ENCODE measurements at places on chromosomes 16 and 17. TPM values are rescaled to one million over a fixed set of nuclear protein-coding genes. Genes with fewer than 3 reads are reported as not detected.

Gene C16orf96
- total RNA-seq: not detected

- peak overlapping the region; percentile 46 for H3K4me3 ChIP-seq
- DNase-seq: no peak
- peaks cover 13% of the 10 kb centered on the region for H3K36me3 ChIP-seq
- peak overlapping the region; percentile 62 for H3K27ac ChIP-seq
- peaks cover 6% of the 10 kb centered on the region for H3K27me3 ChIP-seq
- peaks cover 55% of the 10 kb centered on the region for H3K4me1 ChIP-seq
These were observed 3.8 kb downstream of the CIITA start for GRCh38 chr16:10880594-10881452.

DNA sequence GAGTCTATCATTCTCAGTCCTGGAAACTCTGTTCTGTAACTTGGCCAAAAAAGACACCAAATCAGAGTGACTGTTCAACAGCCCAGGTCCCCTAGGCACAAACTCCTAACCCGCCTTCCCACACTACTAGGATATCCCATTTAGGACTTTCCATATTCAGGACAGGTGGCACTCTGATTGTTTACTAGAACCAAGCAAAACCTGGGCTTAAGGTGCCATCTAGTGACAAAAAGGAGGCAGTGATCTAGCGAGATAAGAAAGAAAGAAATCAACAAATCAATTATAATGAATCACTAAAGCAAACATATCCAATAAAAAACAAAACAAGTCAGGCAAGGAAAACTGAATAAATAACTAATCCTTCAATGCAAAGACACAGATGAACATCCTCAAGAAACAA lies 203.9 kb downstream of the CEP112 start:
- no peak overlapping the region for H3K4me3 ChIP-seq
- H3K27me3 ChIP-seq: peaks cover 3% of the 10 kb centered on the region
- H3K27ac ChIP-seq: no peak overlapping the region
- no peaks in the 10 kb centered on the region for H3K4me1 ChIP-seq

- no peak overlapping the region for H3K4me3 ChIP-seq
- no peak overlapping the region for H3K27ac ChIP-seq
- peaks cover 32% of the 10 kb centered on the region for H3K4me1 ChIP-seq
These were observed 5.7 kb downstream of the SMARCD2 start for GRCh38 chr17:63836811-63837210.

- H3K4me1 ChIP-seq: peaks cover 12% of the 10 kb centered on the region
- H3K36me3 ChIP-seq: no peaks in the 10 kb centered on the region
- no peak for DNase-seq
- H3K27me3 ChIP-seq: peaks cover 9% of the 10 kb centered on the region
- no peak overlapping the region for H3K4me3 ChIP-seq
- H3K27ac ChIP-seq: no peak overlapping the region
These were observed 3.4 kb upstream of the TM4SF5 start for GRCh38 chr17:4768298-4768697.

GRCh38 chr16:46519063-46519462 lies 102.1 kb downstream of the SHCBP1 start:
- DNase-seq: no peak
- H3K36me3 ChIP-seq: no peaks in the 10 kb centered on the region
- H3K27ac ChIP-seq: no peak overlapping the region
- no peaks in the 10 kb centered on the region for H3K27me3 ChIP-seq

Gene GJD3
- not detected for total RNA-seq

DNA sequence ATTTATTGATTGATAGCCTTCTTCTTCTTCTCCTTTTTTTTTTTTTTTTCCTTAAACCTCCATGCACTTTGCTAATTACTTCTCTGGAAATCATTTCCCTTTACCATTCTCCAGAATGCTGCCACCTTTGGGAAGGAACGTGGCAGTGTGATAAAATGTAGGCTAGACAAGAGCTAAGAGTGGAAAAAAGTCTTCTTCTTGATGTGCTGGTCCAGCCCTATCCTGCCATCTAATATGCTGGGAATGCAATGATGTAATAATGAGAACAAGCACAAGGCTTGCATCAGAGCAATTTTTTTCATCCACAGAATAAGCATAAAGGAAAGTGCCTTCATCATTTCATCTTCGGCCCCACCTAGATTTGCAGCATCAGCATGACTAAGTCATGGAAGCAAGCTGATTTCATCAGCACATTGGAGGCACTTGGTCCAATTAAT lies 128.7 kb upstream of the ZFHX3 start:
- H3K4me3 ChIP-seq: no peak overlapping the region
- no peaks in the 10 kb centered on the region for H3K27me3 ChIP-seq
- no peaks in the 10 kb centered on the region for H3K4me1 ChIP-seq
- DNase-seq: no peak

- H3K27ac ChIP-seq: no peak overlapping the region
- H3K4me1 ChIP-seq: no peaks in the 10 kb centered on the region
- peaks cover 12% of the 10 kb centered on the region for H3K27me3 ChIP-seq
- no peak for DNase-seq
- no peak overlapping the region for H3K4me3 ChIP-seq
- no peaks in the 10 kb centered on the region for H3K36me3 ChIP-seq
These were observed 13.8 kb upstream of the PLCG2 start for GRCh38 chr16:81765111-81765919.

Gene CACNB1
- total RNA-seq: 24.1 TPM

- peak overlapping the region; percentile 86 for H3K27ac ChIP-seq
- H3K4me1 ChIP-seq: peaks cover 24% of the 10 kb centered on the region
- DNase-seq: no peak
- H3K27me3 ChIP-seq: no peaks in the 10 kb centered on the region
These were observed 1.1 kb upstream of the PLEKHG4 start for GRCh38 chr16:67277999-67278772.

Gene NHERF1
- total RNA-seq: 133 TPM

- no peak overlapping the region for H3K27ac ChIP-seq
- H3K27me3 ChIP-seq: peaks cover 4% of the 10 kb centered on the region
- H3K36me3 ChIP-seq: no peaks in the 10 kb centered on the region
- DNase-seq: peak; percentile 23
- H3K4me3 ChIP-seq: no peak overlapping the region
These were observed 290.6 kb upstream of the CCL2 start for GRCh38 chr17:33964344-33964979.

DNA sequence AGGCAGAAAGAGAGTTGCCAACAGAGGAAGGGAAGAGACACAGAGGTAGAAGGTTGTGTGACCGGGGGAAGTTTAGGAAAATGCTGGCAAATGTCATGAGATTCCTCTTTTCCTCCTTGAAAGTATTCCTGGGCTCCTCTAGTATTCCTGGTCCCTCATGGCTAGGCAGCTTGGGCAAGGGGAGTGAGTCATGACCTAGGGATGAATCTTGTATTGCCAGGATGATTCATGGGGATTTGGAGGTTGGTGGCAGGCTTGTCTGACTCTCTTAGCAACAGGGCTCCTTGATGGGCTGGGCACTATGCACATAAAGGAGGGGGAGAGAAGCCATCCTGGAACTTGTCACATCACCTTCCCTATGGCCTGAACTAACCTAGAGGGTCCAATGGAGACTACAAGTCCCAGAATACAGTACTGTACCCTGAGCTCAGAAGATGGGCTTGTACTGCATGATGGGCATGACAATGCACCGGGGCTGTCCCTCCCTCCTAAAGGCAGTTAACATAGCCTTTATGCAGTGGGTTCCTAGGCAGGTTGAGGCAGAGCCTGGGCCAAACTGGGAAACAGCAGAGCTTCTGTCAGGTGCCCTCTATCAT lies 2.1 kb upstream of the SEZ6 start:
- H3K4me1 ChIP-seq: peaks cover 2% of the 10 kb centered on the region
- no peak overlapping the region for H3K27ac ChIP-seq
- DNase-seq: no peak
- no peak overlapping the region for H3K4me3 ChIP-seq
- peaks cover 43% of the 10 kb centered on the region for H3K27me3 ChIP-seq
- no peaks in the 10 kb centered on the region for H3K36me3 ChIP-seq

DNA sequence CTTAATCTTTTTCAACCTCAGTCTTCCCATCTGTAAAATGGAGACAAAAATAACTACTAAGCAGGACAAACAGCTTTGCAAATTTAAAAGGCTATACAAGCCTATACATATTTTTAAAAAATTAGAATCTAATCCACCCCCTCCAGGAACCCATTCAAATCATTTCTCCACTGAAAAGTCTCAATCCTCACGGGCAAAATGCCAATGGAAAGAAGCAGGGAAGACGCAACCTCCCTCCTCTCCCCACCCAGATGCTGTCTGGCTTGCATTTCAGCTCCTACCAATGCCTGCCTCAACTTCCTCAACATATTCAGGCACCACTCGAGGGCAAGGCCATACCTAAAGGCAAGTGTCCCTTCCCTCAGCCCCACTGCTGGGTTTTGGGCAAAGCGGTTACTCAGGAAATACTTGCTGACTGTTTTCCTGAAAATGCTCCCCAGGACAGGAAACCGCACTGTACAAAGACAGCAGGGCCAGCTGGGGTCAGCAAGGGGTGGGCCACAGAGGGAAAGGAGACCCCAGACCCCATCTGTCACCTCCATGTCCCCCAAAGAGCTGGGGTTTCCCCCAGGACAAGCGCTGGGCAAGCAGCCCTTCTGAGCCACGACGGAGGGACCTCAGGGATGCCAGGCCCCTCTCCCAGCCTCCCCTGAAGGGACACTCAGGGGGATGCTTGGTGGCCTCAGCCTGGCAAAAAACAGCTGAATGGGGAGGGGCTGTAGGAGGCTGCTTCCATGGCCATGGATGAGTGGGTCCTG lies 47.7 kb upstream of the DOC2B start:
- H3K4me1 ChIP-seq: no peaks in the 10 kb centered on the region
- no peak overlapping the region for H3K4me3 ChIP-seq
- DNase-seq: no peak
- H3K27ac ChIP-seq: no peak overlapping the region
- H3K27me3 ChIP-seq: no peaks in the 10 kb centered on the region
- H3K36me3 ChIP-seq: no peaks in the 10 kb centered on the region

- no peak overlapping the region for H3K27ac ChIP-seq
- no peaks in the 10 kb centered on the region for H3K27me3 ChIP-seq
- H3K4me3 ChIP-seq: no peak overlapping the region
- DNase-seq: no peak
- peaks cover 15% of the 10 kb centered on the region for H3K4me1 ChIP-seq
These were observed 45.2 kb upstream of the GSG1L start for GRCh38 chr16:28108590-28109247.

GRCh38 chr16:69106491-69107315 lies 1.2 kb downstream of the HAS3 start:
- H3K27ac ChIP-seq: no peak overlapping the region
- DNase-seq: no peak
- H3K4me3 ChIP-seq: peak overlapping the region; percentile 45
- peaks cover 3% of the 10 kb centered on the region for H3K36me3 ChIP-seq

Gene ZNF500
- total RNA-seq: 18.1 TPM

GRCh38 chr16:31531096-31531495 lies 3.4 kb downstream of the AHSP start:
- H3K4me1 ChIP-seq: peaks cover 9% of the 10 kb centered on the region
- no peak overlapping the region for H3K4me3 ChIP-seq
- H3K27me3 ChIP-seq: peaks cover 27% of the 10 kb centered on the region
- H3K27ac ChIP-seq: no peak overlapping the region

DNA sequence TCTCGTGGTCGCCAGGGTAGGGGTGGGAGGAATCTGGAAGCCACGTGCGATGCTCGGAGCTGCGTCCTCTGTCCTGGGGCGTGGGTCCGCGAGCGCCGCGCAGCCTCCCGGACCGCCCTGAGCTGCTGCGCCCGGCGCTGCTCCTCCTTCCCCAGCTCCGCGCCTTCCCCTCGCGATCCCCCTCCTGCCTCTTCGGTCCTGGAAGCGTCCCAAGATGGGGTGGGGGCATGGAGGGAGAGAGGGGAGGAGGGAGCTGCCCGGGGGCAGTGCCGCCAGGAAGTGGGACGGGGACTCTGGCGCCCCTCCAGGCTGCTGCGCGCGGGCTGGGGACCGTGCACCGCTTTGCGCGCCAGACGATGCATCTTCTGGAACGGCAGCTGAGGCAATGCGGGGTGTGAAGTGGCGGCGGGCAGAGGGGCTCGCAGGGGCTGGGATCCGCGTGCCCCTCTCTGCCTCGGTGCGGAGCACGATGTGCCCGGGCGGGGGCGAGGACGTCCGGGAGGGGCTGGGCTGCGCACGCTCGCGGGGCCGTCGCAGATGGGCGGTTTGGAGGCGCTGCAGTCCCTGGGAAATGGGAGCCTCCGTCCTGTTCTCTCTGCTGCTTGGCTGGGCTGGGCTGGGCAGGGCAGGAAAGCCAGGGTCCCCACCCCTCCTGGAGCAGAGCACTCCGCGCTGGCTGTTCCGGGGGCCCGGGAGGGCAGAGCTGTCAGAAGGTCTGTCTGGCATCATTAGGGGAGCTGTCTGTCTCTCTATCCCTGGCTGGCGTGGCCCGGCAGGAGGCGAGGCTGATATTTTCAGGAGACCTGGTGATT lies 388.0 kb downstream of the SEC14L1 start:
- no peak overlapping the region for H3K27ac ChIP-seq
- DNase-seq: no peak
- H3K27me3 ChIP-seq: peaks cover 32% of the 10 kb centered on the region
- H3K4me1 ChIP-seq: no peaks in the 10 kb centered on the region
- peak overlapping the region; percentile 52 for H3K4me3 ChIP-seq

DNA sequence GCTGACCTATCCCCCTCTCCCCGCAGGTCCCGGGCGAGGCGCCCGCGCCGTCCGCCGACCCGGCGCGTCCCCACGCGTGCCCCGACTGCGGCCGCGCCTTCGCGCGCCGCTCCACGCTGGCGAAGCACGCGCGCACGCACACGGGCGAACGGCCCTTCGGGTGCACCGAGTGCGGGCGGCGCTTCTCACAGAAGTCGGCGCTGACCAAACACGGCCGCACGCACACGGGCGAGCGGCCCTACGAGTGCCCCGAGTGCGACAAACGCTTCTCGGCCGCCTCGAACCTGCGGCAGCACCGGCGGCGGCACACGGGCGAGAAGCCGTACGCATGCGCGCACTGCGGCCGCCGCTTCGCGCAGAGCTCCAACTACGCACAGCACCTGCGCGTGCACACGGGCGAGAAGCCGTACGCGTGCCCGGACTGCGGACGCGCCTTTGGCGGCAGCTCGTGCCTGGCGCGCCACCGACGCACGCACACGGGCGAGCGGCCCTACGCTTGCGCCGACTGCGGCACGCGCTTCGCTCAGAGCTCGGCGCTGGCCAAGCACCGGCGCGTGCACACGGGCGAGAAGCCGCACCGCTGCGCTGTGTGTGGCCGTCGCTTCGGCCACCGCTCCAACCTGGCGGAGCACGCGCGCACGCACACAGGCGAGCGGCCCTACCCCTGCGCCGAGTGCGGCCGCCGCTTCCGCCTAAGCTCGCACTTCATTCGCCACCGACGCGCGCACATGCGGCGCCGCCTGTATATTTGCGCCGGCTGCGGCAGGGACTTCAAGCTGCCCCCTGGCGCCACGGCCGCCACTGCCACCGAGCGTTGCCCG lies 10.3 kb downstream of the ZNF771 start:
- peak overlapping the region; percentile 52 for H3K4me3 ChIP-seq
- H3K36me3 ChIP-seq: peaks cover 56% of the 10 kb centered on the region
- no peaks in the 10 kb centered on the region for H3K27me3 ChIP-seq
- DNase-seq: peak; percentile 88
- peaks cover 26% of the 10 kb centered on the region for H3K4me1 ChIP-seq

Measured in activated T-helper 2 cell treated with anti-CD3 and anti-CD28 coated beads, Interferon-gamma antibody, Interleukin-2, Interleukin-4, amounts not matched to agents 10 μg/mL and 5 μg/mL and 100 μg/mL, durations not matched to agents 14 hours and 24 hours and 36 hours (primary cell).